ENCODE measurements at places on chromosomes 5 and 9. TPM values are rescaled to one million over a fixed set of nuclear protein-coding genes. Genes with fewer than 3 reads are reported as not detected.

The IL33 gene
- 64.8 TPM for total RNA-seq

The SLC6A18 gene
- not detected for total RNA-seq

The RANBP17 gene
- 17.8 TPM for total RNA-seq

The CFAP77 gene
- total RNA-seq = not detected

The RGS7BP gene
- total RNA-seq = 2.4 TPM

- DNase-seq = no peak
Observed at GRCh38 chr5:154780128-154780527, 25.0 kb downstream of the LARP1 start.

DNA sequence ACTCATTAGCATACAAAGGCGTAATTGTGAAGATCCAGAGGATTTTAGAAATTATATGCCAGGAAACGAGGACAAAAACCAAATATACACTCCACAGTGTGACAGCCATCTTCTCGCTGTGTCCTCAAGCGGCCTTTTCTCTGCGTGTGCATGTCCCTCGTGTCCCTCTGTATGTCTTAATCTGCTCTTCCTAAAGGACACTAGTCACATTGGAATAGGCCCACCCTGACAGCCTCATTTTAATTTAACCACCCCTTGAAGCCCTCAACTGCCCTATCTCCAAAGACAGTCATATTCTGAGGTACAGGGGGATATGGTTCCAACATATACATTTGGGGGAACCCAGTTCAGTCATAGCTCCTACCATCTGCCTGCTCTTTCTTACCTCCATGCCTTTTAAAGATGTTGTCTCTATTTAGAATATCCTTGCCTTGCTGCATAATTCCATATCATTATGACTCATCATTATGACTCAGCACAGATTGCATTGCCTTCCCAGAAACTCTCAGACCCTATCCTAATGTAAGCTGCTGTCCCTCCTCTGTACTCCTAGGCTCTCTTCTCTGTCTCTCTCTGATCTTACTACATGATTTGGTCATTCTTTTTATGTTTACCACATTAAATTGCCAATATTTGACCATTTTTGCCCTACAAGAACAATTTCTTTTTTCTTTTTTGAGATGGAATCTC, 210.9 kb downstream of the AOPEP start:
- DNase-seq = no peak

DNA sequence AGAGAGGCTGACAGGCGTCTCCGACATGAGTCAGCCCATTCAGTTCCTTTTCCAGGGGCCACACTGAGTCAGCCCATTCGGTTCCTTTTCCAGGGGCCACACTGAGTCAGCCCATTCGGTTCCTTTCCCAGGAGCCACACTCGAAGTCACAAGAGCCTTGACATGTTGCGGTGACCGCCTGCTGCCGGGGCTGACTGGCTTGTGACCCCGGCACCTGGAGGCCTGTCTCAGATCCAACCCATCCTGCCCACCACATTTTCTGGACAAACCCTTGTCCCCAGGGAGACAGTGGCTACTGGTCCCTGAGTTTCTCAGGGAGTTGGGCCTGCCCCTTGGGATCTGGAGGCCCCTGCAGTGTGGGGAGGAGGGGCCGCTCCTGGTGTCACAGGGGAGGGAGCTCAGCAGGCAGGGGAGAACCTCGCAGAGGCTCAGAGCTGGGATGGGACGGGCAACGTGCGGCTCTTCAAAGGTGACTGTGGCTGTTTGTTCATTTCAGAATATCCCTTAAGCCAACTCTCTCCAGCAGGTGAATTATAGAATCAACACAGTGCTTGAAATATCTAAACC, 40.5 kb upstream of the LPCAT1 start:
- DNase-seq = no peak

DNA sequence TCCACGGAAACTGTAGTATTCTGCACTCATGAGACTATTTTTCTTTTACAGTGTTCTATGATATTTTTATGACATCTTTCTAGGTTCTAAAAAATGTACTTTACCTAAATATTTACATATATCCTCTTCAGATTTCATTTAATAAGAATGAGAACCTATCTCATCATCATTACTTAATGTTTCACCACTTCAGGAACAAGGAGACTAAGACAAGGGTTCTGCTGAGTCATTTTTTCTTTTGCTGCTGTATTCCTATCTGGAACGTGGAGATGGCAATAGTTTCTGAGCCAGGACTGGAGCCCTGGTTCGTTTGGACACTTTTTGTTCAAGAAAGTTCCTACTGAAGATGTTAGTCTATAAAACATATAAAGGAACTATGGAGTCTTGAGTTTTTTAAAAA, 258.2 kb upstream of the MAP3K1 start:
- DNase-seq = no peak

DNA sequence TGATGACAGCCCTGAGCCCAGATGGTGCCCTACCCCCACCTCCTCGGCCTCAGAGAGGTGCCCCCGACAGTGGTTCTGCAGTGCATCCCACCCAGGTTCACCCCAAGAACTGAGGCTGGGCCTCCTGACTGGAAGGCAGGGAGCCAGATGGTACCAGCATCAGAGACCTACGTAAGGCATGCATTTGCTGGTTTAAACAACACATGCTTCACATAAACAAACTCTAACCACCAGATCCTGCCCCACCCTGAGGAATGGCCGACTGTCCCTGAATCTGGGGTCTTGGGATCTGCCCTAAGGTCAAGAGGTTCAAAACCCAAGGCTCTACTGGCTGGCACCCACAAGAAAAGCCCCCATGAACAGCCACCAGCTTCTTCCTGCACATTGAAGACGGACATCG, 73.3 kb downstream of the SECISBP2 start:
- no peak for DNase-seq

GRCh38 chr9:128689820-128690683, 1.0 kb downstream of the SET start:
- DNase-seq = no peak

DNA sequence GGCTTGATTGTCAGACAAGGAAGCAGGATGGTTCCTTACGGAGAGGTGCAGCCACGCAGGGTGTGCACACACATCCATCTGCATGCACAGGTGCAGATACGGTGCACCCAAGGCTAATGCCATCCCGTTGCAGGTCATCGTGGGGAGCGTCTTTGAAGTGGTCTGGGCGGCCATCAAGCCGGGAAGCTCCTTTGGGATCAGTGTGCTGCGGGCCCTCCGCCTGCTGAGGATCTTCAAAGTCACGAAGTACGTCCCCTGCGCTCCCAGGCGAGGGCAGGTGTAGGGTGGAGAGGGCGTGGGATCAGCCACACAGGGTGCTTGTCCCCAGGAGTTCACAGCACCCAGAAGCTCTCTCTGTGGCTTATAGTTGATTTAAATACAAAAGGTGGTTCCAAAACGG, 106.4 kb downstream of the CACNA1B start:
- DNase-seq = no peak

DNA sequence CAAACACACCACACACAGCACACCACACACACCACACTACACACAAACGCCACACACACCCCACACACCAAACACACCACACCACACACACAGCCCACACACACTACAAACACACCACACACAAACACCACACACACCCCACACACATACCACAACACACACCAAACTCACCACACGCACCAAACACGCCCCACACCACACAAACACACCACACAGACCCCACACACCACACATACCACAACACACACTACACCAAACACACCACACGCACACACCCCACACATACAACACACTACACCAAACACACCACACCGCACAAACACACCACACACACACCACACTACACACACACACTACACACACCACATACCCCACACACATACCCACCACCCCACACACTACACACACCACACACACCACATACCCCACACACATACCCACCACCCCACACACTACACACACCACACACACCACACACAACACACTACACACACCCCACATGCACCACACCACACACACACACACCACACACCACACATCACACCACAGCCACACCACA, 151.2 kb downstream of the ERCC6L2 start:
- DNase-seq = peak; percentile 52

- DNase-seq = no peak
Observed at GRCh38 chr5:89267788-89268187, 384.8 kb upstream of the MEF2C start.

- DNase-seq = no peak
Observed at GRCh38 chr5:178121391-178122276, 8.3 kb downstream of the N4BP3 start.

DNA sequence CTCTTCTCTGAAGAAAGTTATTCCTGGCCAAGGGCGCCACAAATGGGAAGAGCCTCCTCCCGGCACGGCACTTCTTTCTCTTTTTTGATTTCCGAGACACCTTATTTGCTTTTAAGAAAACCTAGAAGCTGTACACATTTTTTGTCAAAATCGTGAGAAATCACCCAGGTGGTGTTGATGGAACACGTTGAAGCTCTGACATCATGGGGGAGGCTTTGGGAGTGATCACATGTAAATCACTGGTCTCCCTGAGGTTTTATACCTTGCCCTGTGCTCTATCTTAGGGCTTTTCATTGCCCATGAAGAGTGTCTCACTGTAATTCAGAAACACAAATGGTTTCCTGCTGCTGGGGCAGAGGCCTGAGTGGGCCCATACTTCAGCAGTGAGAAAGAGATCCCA, 27.4 kb downstream of the SLC36A1 start:
- DNase-seq = no peak

DNA sequence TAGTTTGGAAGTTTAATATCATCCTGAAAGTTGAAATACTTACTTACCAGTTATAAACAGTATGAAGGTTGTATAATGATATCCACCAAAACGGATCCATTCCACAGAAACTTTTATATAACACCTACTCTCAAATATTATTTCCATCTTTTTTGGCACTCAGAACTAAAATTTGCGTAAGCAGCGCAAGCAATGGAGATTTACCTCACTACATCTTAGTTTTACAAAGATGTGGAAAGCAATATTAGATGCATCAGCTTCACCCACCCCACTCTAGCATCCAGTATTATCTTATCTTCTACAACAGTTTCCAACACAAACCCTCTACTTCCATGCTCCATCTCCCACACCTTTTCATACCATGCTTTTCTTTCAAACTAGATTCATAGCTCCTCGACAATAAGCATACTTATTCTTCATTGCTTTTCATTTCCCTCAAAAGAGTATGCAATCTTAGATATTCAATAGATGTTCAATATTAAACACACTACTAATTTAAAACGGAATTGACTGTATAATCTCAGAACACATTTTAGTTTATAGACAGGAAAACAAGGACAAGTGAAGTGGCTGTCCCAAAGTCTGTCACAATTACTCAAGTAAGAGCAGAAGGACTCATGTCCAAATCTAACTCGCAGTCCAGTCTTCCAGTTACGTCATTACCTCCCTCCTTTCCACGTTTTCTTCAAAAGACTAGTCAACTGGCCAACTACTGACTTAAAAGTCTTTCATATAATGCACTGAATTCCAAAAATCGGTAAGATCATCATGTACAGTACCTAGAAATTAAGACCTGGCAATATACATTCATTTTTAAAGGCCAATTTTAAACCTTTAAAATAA, 2.2 kb downstream of the PPP2CA start:
- DNase-seq = no peak

- DNase-seq = no peak
Observed at GRCh38 chr9:37033682-37034304, at the start of gene PAX5. TSS of gene PAX5 (minus strand) at chr9:37034268. CDS start at chr9:37034031, 237 bp downstream.
